ENCODE measurements at places on chromosomes 13 and 19.

DNA sequence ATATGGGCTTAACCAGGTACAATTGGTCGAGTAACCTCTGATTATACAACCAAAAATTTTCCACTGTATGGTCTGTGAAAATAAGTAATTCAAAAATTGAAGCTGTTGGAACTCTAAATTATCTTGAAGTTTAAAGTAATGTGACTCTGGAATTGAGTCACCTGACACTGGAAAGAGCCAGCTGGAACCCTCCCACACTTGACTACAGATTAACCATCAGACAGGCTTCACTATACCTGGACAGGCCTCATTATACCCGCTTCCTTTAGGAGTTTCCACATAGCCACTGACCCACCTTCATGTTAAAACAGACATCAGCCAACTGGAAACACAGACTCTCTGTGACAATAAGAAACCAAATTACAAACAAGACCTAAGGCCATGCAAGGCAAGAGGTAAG is 1.3 kb downstream of the ZNF433 start:
- no peak for DNase-seq

- DNase-seq: no peak
These were observed 9.6 kb downstream of the ATP11A start for GRCh38 chr13:112699322-112699918.

GRCh38 chr19:55384131-55384919 is at the start of gene TMEM238:
Gene TMEM238, minus strand, starts transcription at chr19:55384292. Its CDS starts 33 bp downstream, at chr19:55384259.
- no peak for DNase-seq

DNA sequence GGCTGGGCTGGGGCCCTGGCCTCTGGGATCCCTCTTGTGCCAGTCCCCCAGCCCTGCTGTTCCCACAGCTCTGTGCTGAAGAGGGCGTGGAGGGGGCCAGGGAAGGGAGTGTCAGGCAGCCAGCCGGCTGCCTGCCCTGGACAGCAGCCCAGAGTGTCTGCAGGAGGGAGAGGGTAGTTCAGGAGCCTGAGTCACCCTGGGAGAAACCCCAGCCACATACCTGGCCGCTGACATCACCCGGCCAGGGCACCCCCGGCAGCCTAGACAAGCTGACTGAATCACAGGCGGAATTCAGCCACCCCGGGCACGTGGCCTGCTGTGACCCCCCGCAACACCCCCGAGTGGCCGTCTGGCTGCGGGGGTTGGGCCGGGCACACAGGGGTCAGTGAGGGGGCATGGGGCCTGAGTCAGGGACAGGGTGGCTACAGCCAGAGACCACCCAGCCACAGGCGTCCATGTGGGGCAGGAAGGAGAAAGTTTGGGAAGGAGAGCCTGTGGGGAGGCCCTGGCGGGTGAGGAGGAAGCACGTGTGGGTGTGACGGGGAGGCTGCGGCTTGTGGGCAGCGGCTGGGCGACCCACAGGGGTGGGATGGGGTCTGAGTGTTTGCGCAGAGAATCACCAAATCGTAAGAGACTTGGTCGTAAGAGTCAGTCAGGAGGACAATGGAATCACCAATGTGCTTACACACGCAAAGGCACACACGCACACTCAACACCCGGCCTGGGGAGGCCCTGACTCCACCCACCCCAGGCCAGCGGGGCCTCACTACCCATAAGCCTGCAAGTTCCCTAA is 11.9 kb upstream of the FOSB start:
- DNase-seq: no peak

- no peak for DNase-seq
These were observed 258.9 kb downstream of the FOXO1 start for GRCh38 chr13:40407567-40407966.

GRCh38 chr13:102839462-102839861 is 6.4 kb upstream of the ERCC5 start:
- DNase-seq: no peak

DNA sequence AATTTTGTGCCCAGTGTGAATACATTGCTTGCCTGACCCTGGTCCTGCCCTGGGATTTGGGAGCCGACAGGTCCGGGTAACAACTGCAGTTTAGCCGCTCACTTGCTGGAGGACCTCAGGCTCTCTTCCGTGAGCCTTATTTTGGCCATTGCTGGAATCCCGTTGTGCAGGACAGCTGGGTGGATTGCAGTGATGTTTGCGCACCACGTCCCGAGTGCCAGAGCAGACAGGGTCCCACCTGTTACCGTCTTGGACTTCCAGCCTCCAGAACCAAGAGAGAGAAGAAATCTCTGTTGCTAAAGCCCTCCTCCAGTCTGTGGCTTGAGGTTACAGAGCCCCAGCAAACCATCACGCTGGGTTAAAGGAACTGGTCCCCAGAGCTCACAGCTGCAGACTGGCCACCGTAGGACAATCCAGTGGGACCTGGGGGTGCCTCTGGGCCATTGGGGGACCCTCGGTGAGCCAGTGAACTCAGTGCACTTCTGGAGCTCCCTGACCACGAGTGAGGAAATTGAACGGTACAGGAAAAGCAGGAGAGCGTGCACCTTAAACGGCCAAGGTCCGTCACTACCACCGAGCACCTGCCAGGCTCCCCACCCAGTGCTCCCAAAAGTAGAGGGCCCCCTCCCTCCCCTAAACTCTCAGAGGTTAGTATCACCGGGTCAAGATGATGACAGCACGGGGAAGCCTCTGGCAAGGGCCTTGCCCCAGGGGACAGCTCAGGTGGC is 92.9 kb downstream of the GNG7 start:
- no peak for DNase-seq

DNA sequence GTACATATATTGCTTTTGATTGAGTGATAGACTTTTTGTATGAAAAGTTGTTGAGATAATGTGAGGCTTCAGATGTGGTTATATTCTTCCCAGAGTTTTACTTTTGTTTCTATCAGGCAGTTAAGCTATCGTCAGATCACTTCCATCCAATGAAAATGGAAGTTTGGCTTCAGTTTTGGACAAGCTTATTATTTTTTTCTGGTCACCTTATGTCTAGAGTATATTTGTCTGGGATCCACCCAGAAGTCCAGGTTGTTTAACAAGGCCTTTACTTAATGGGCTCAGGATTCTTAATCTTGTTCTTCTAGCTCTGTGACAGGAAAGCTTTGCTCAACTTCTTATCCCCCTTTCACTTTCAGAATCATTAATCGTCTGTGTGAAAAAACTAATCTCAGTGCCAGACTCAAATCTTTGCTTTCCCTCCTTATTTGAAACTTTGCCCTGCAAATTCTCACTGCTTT is 150.9 kb downstream of the PDS5B start:
- DNase-seq: no peak

DNA sequence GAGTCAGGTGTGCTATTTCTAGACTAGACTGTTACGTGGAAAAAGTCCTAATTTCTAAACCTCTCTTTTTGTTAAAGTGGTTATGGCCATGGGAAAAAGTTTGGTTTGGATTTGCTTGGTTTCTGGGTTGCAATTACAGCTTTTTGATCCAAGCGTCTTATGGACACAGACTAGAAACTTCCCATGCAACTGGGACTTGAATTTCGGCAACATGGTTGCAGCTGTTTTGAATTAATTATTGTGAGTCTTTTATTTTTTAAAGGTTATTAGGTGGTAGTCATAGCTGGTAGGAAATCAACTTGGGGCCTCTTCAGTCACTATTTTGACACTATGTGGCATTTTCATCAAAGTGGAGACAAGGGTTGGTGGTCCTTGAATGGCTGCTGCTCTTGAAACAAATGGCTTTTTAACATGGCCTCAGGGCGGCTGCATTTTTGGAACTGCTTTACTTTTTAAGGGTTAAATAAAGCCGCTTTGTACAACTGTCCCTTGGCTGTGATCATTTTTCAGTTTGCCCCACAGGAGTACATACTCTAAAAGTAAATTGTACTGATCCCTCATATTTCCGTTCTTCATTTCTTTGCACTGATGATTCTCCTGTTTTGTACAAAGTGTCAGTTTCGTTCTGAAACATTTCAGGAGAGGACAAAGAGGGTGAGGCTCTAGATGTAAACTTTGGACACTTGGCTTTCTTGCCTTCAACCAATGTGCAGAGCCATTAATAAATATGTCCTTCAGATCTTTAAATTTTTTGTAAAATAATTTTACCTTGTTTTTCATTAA is 15.9 kb downstream of the HNRNPM start:
- DNase-seq: no peak

- no peak for DNase-seq
These were observed 561.8 kb downstream of the GPC6 start for GRCh38 chr13:93788456-93788855.

DNA sequence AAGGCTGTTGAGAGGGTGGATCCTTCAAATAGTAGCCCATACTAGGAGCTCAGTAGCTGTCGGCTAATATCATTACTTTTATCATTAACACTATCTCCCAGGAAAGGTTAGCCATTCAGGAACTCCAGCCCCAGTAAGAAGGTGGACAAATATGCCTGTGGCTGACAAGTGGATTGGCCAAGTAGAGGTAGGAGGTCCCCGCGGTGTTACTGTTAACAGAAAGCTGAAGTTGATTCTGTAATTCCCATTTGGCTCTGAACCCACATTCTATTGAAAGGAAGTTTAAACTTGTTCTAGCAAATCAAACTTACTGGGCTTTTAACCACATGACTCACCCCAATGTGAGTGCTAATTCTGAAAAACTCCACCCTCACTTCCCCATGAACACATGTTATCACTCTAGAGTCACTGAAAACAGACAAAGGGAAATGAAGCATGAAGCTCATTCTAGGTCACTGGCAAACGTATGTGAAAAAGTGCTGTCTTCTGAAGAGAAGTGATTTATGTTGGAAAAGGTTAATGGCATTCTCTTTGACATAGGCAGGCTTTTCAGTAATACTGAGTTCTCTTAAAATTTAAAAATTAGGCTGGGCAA is 273.5 kb downstream of the FGF14 start:
- no peak for DNase-seq

GRCh38 chr13:24654741-24655140 is 25.5 kb upstream of the ATP12A start:
- DNase-seq: no peak

DNA sequence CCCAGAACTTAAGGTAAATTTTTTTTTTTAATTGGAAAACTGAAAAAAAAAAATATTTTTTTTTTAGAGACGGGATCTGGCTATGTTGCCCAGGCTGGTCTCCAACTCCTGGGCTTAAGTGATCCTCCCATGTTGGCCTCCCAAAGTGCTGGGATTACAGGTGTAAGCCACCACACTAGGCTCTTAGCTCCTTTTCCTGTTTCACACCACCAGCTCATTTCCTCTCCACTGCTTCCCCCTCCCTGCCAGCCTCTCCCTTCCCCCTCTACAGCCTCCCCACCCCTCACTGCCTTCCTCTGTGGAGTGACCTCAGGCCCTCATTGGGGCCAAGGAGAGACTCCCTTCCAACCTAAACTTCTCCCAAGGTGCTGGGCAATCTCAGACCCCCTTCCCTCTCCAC is 4.2 kb upstream of the GIPR start:
- no peak for DNase-seq

- DNase-seq: no peak
These were observed 12.7 kb upstream of the SLC44A2 start for GRCh38 chr19:10612499-10613119.

- no peak for DNase-seq
These were observed 45.0 kb upstream of the IL17D start for GRCh38 chr13:20658451-20659040.

- no peak for DNase-seq
These were observed 7.5 kb upstream of the MPV17L2 start for GRCh38 chr19:18185538-18185937.

DNA sequence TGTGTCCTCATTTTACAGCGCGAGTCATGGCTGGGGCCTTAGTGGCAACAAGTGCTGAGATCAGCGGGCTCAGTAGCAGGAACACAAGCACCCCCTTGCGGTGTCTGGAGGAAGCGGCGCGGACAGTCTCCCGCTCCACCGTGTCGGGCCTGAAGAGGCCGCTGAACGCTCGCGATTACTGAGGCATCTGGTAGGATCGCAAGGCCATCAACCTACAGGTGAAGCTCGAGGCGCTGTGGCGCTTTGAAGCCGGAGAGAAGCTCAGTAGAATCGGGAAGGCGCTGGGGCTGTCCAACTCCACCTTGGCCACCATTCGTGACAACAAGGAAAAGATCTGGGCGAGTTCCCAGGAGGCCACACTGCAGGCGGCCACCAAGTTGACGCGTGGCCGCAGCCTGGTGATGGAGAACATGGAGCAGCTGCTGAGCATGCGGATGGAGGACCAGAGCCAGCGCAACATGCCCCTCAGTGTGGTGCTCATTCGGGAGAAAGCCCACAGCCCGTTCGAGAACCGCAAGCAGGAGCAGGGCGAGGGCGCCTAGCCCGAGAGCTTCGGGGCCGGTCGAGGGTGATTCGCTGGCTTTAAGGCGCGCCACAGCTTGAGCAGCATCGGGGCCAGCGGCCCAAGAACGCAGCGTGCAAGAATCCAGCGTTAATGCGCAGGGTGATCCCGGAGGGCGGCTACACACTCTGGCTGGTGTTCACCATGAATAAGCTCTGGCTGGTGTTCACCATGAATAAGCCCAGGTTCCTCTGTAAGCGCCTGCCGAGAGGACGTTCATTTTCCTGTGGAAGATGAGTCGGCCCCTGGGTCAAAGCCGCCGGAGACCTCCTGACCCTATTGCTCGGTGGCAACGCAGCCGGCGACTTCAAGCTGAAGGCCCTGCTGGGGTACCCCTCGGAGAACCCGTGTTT is 8.3 kb upstream of the MZF1 start:
- peak; percentile 92 for DNase-seq

DNA sequence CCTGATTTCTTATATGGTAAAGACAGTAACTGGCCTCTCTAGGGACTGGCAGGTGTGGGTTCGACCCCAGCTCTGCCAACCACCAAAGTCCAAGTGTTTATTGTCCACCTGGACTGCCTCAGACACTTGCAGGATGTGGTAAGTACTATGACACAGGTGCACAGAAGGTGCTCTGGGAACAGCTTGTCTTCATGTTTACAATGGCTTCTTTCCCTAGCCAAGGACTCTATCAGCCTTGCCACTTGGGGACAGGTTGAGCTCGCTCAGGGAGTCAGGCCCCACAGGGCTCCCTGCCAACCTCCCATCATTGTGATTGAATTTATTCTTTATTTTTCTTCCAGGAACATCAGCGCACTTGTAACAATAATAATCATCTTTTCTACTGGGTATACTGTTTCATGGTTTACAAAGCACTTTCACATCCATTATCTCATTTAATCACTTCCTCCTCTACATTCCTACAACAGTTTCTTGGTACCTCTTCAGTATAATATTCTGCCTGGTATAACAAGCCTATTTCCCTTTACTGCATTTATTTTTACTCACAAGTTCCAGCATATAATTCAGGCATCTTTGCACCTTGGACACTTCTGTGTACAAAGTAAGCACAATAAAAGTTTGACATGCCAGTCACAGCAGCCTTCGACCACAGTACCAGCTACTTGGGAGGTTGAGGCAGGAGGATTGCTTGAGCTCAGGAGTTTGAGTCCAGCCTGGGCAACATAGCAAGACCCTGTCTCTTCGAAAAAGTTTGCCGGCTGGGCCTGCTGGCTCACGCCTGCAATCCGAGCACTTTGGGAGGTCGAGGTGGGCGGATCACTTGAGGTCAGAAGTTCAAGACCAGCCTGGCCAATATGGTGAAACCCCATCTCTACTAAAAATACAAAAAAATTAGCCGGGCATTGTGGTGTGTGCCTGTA is 24.2 kb upstream of the GATAD2A start:
- DNase-seq: no peak

GRCh38 chr13:84129966-84130365 is 247.7 kb upstream of the SLITRK1 start:
- DNase-seq: no peak
